ENCODE measurements at places on chromosomes 4 and X.

GRCh38 chr4:176198316-176198903, 3.0 kb upstream of the SPATA4 start:
- DNase-seq, result no peak

- DNase-seq, result no peak
These were observed 17.3 kb upstream of the TMEM185A start for GRCh38 chrX:149648932-149649331.

DNA sequence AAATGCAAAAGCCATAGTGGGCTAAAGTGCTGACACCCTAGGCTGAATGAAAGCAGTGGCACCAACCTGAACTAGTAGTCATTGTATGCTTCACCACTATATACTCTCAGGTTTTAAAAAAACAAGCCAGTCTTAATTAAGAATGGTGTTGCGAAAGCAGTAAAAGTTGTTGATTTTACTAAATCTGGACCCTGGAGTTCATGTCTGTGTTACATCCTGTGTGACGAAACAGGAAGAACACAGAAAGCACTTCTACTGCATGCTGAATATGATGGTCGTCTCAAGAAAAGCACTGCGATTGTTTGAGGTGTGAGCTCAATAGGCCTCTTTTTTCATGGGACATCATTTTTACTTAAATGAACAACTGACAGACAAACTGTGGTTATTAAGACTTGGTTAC, 24.2 kb upstream of the GDPD2 start:
- DNase-seq, result no peak

GRCh38 chrX:29699239-29699638, 516.1 kb upstream of the MAGEB2 start:
- no peak for DNase-seq

DNA sequence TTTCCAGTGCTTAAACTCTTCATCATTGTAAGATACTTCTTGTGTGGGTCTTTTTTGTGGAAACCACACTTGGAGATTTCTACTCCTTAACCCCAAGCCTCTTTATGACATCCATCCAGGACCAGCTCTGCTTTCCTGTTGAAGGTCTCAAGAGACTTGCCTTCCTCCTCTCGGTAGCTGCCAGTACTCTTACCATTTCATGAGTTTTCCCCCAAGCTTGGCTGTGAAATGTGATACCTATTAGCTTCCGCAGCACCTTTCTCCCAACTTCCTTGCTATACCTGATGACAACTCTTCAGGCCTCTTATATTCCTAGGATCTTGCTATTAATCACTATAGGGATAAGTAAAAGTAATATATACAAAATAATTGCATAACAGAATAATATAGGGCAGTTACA, 1.9 kb upstream of the DCK start:
- DNase-seq, result no peak

DNA sequence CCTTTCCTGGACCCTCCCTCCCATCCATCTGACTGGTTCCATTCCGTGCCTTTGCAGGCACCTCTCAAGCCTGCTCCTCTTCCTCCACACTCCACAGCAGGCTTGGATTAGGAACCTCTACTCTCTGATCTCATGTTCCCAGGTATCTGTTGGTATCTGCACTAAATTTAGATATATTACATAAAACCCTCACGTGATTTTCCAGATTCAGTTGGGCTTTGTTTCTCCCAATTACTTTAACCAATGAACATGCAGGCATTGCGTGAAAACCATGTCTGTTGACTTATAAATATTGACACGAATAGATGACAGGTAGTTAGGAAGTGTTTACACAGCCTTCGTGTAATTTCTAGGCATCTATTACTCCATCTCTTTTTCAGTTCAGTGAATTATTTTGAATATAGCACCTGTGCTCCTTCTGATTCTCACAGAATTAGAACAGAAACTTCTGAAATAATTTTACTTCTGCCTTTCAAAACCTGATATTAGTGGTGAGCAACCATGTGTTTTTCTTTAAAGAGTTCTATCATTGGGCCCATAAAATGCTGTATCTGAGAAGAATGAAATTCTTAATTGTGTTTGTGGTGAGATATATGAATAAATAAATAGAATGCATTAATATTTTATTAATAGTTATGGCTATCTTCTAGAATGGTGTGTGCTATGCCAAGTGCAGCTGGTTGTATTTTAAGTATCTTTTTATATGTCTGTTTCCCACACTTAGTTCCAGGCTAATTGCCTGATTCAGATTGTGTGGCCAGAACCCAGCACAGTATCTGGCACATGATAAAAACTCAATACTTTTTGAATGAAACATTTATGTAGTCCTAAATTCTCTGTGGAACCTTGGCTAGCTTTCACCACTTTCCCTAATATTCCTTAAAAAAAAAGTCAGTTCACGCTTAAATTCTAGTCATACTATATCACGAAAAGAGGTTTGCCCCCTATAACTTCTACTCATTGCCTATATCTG, 304.8 kb downstream of the QDPR start:
- no peak for DNase-seq

GRCh38 chrX:114717921-114718320, 134.0 kb downstream of the HTR2C start:
- no peak for DNase-seq

- no peak for DNase-seq
These were observed 19.2 kb downstream of the CD38 start for GRCh38 chr4:15797320-15797719.

GRCh38 chr4:168803732-168804131, 206.3 kb downstream of the CBR4 start:
- DNase-seq, result no peak

- no peak for DNase-seq
These were observed 60.9 kb upstream of the CLCN4 start for GRCh38 chrX:10095698-10096432.

- no peak for DNase-seq
These were observed 44.9 kb upstream of the SLC25A31 start for GRCh38 chr4:127685292-127685691.

DNA sequence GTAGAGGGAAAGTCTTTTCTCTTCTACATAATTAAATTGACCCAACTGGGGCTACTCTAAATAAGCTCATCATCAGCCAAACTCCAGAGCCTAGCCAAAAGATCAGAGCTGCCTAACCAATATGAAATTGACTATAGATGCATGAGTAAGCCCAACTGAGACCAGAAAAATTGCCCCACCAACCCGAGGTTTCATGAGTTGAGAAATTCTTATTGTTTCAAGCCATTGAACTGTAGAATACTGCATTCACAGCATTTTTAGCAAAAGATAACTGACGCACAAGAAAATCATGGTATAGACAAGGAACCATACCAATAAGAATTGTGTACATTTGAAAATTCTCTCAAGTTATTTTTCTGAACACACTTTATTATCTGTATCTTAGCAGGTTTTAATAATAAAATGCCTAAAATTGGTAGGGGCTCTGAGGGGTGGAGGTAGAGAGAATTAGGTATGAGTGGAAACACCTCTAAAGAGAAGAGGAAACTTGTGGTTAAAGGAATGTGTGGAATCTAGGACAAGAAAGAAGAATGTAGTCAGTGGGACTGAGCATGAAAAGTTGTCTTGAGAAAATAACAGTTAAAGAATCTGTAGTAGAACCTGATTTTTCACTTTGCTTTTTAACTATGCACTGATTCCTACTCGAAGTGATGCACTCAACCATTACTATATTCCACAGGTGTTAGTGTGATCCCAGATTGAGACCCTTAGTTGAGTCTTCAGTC, 200.9 kb upstream of the PPP1R2C start:
- DNase-seq, result no peak

DNA sequence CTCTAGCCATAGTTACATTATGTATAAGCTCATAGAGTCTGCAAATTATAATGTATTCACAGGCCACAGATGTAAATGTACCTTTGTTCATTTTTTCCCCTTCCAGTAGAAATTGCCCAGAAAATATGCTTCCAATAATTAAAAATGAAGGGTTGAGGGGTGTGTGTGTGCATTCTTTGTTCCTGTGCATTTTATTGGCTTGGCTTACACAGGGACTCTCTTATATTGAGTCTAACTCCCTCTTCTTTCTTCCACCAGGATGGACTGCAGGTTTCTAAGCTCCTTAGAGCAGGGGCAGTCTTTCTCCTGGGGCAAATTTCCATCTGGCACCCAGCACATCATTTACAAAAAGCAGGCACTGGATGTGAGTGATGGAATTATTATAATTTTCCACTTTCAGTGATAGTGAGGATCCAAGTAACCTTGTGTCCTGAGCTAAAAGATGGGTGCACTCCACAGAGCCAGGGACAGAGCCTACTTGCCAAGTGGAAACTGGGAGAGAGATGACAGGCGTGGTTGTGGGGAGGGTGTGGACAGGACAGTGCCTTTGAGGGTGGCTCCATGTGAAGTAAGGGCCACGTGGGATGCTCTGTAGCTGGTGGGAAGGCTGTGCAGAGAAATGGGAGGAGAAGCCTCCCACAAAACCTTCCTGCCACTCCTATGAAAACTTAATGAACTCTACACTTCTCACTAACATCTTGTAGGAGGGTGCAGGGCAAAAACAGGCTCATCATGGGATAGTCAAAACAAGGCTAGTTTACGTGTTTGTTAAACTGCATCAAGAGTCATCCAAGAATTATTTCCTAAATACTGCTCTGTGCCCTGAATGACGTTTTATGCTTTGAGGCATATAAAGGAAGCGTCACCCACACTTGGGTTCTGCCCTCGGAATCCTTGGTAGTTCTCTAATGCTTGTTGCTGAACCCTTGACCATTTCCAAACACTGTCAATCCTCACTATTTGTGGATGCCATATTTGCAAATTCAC, 16.0 kb downstream of the IGFBP7 start:
- no peak for DNase-seq

DNA sequence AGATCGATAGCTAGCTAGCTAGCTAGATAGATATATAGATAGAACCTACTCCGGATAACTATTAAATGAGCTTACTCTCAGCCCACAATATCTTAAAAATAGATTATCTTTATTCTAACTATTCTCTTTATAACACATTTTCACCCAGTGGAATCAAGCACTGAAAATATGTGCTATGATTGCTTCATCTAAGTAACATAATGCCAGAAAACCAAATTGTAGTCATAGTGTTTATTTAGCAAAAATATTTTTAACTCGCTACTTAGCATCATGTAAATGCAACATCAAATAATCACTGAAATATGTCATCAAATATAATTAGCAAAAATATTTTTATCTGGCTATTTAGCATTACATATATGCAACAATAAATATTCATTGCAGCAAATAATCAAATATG, 1.5 kb downstream of the TMEM156 start:
- DNase-seq, result no peak

DNA sequence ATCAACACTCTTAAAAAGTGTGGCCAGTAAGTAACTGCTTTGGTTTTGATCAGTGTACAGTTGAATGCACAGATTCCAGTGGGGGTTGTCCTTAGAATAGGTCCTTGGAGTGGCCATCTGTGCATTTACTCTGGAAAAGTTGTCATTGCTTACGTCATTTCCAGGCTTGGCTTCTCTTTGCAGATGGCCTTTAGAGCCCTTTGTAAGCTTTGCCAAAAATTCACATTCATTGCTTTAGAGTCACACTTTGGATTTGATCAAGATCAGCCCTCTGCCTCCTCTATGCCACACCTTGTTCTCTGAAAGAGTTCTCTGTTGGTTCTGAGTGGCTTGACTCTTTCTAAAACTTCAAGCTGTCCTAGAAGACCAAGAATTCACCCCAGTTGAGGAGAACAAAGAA, 83.9 kb downstream of the MAMLD1 start:
- DNase-seq, result no peak

GRCh38 chr4:115418635-115419396, 305.4 kb upstream of the NDST4 start:
- DNase-seq, result no peak

DNA sequence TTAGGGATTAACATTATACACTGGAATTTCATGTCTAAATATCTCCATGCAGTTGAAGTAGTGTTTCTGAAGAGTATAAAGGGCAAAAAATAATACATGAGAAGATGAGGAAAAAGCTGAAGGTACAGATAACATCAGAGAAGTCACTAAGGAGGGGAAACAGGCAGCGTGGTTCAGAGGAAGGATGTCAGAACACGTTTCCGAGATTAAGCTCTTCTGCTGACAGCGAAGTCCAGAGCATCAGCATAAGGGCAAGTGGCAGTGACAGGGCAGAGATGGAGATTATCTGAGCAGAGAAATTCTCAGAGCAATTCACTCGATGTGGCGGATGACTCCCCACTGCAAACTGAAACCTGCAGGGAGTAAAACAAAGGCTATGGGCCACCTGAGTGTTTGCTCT, 443.2 kb upstream of the FRG1 start:
- no peak for DNase-seq

GRCh38 chr4:79232540-79232939, 93.3 kb downstream of the NAA11 start:
- DNase-seq, result no peak

DNA sequence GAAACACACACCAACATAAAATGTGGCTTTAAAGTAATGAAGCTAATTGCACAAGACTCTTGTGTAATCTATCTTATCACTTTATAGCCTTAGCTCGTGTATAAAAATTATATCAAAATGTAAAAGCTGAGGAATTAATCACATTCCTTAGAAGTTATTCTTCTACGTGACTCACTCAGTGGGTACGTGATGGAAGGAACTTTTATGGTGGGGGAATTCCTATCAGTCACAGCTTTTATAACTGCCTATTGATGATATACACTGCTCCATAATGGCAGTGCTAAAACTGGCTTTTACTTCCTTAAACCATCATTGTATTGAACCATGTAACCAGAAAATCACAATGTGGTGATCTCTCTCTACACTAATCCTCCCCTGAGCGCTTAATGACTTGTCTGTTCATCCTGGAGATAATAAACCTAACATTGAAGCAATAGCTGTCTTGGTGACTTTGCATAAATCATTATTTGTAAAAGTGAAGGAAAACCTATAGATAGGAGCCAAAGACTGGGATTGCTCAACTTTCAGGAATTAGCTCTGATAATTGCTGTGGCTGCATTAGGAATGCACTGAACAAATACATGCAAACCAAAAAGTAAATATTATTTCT, 276.7 kb downstream of the GBA3 start:
- DNase-seq, result no peak

- DNase-seq, result no peak
These were observed 3.0 kb upstream of the ATP1B4 start for GRCh38 chrX:120358737-120359456.

- no peak for DNase-seq
These were observed 28.1 kb downstream of the PPP4R3C start for GRCh38 chrX:27435031-27435430.

GRCh38 chrX:124573468-124573867, 227.1 kb downstream of the SH2D1A start:
- no peak for DNase-seq

DNA sequence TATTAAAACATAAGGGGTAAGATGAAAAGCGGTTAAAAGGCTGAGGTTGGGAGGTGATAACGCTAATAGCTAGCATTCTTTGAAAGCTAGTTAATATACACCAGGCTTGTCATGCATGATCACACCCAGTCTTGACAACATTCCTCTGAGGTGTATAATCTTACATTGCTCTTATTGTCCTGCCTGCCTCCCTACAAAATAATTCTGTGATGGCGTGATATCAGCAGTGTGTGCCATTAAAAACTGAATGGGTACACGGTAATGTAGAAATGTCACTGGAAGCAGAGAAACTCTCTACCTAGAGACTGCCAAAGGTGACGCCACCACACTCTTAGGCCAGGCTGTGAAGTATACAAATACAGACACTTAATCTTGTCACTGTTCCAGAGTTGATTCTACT, 68.1 kb downstream of the DIAPH2 start:
- DNase-seq, result no peak

- no peak for DNase-seq
These were observed 511 bp upstream of the MAP9 start for GRCh38 chr4:155377276-155377675.

Data from stimulated activated CD4-positive, alpha-beta T cell treated with anti-CD3 and anti-CD28 coated beads, TNF-alpha, amount 100 ng/mL, for 1 hour (primary cell).